ENCODE measurements at places on chromosomes 11 and 22.

- DNase-seq, result no peak
Observed at GRCh38 chr22:37731804-37732471, 35.1 kb downstream of the TRIOBP start.

DNA sequence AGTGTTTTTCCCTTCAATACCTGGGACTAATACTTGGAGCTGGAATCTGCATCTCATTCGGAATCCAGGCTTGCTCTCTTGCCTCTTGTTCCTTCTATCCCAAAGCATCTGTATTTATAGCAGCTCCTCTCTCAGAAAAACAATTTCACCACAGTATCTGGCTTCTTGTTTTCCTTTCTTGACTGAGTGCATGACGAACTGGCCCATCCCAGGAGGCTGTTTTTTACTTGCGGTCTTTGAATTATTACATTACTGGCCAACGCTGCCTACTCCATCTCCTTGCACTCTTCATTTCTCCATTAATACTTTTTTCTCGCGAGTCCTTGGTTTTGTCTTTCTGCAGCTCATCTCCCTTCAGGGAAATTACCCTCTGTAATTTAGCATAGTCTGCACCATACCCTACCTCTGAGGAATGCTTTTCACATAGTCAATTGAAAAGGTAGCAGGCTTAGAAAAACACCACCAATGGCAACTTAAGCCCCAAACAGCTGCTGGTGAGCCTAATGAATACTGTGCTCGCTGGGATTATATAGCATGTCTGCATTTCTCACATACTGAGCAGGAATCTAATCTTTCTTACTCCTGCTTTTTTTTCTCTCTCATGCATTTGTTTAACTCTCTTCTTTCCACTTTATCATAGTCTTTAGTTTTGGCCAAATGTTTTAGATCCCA, 277.4 kb upstream of the SESN3 start:
- DNase-seq, result no peak

- no peak for DNase-seq
Observed at GRCh38 chr11:76689313-76690260, 19.0 kb upstream of the LRRC32 start.

GRCh38 chr11:12745787-12746186, 71.6 kb downstream of the TEAD1 start:
- DNase-seq, result no peak

DNA sequence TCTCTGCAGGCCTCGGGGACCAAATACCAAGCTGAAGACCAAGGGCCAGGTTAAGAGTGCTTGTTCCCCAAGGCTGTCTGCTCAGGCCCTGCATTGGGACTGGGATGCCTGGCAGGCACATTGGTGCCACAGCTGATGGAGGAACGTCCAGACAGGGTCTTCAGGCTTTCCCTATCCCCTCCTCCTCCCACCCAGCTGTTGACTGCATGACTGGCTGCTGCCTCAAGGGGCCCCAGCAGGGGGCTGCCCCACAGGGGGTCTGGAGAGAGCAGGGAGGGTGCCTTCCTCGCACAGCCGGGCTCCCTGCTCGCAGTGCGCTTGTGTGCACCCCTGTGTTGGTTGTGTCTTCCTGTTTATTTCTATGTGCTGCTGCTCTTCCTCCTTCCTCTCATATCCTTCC, 9.9 kb downstream of the RCOR2 start:
- no peak for DNase-seq

DNA sequence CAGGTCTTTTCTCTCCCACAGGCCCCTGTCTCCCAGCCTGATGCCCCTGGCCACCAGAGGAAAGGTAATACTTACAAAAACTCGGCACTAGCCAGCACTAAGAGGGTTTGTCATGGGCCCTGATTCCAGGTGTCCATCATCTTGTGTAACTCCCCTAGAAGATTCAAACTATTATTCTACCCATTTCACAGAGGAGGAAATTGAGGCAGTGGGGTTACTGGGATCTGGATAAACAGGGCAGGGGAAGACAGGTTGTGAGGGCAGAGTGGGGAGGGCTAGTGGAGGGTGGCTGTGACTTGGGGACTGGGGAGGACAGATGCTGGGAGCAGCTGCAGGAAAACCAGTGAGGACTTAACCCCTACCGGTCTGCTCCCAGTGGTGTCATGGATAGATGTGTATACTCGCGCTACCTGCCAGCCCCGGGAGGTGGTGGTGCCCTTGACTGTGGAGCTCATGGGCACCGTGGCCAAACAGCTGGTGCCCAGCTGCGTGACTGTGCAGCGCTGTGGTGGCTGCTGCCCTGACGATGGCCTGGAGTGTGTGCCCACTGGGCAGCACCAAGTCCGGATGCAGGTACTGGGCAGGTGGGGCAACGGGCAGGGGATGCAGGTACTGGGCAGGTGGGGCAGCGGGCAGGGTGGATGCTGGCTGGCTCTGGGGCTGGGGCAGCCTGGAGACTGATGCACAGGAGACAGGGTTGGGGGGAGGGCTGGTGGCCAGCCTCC, 1.2 kb downstream of the VEGFB start:
- DNase-seq, result no peak

GRCh38 chr11:73175551-73176144, 33.5 kb upstream of the FCHSD2 start:
- DNase-seq, result no peak

DNA sequence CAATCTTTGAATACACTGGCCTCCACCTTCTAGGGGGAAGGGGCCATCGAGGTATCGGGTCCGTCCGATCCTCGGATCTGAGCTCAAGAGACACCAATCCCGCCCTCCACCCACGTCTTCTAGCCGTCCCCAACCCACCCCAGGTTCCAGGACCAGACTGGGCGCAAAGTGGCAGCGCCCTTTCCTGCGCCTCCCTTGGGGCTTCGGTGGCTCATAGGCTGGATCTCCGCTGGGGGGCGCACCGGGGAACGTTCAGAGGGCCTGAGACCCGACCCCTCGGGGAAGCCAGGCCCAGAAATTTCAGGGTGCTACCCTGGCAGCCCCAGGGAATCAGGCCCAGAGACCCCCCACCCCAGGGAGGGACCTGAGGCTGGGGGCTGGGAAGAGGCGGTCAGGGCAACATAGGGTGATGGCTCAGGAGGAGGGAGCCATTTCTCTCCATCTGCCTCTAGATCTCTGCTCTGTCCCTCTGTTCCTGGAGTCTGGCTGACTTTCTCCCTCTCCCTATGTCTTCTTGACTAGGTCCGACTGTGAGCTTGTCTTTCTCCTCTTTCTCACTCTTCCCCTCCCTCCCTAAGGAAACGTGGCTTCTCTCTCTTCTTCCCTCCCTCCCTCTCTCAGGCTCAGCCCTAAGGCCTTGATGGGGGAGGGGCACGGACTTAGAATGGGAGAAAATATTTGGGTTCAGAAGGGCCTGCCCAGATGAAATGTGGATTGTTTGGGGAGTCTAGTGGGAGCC, 1.1 kb downstream of the CREB3L1 start:
- no peak for DNase-seq

All from stimulated activated CD8-positive, alpha-beta memory T cell treated with anti-CD3 and anti-CD28 coated beads, Interleukin-12 subunit alpha, Interleukin-12 subunit beta, amount 100 ng/mL, for 4 hours (primary cell).